Stimulated activated CD4-positive, alpha-beta T cell treated with anti-CD3 and anti-CD28 coated beads, Interleukin-2, amount 100 ng/mL, for 48 hours (primary cell): ENCODE measurements at places on chromosomes 7 and 10.

- no peak for DNase-seq
Measured at GRCh38 chr10:62034096-62034640, 132.7 kb downstream of the ARID5B start.

DNA sequence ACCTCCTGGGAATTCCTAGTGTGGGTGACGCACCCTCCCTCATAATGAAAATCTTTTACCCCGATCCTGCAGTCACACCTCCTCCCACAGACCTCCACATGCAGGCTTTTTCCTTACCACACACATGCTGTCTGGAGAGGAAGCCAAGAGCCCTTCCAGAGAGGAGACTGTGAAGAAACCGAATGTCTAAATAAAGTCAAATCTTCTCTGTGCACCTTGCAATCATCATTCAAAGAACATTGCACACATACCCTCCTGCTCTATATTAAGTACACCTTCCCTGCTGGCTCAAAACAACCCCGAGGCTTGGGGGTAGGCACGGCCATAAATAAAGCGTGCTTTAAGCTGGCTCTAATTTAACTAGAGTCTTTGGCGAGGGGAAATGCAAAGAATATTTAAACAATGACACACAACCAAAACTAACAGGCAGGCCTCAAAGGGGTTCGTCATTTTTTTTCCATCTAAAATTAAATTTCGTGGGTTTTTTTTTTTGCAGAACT, 34.9 kb downstream of the CALML3 start:
- DNase-seq, result no peak

GRCh38 chr7:72078856-72079255, 333.3 kb downstream of the CALN1 start:
- no peak for DNase-seq

GRCh38 chr7:66348531-66348930, 143.4 kb downstream of the TPST1 start:
- no peak for DNase-seq

DNA sequence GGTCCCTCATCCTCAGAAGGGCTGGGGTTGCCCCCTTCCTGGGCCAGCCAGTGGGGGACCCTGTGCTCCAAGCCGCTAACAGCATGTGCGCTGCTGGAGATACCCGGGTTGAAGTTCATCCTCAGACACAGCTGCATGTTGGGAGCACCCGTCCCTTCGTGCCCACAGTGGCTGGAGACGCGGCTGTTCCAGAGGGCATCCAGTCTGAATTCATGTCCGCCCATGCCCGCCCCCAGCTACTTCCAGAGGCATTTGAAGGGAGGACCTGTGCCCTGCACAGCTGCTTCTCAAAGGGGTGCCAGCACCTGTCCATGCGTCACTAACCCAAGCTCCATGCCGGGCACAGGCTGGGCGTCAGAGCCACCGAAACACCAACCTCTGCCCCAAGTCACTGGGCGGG, 68.1 kb upstream of the ADGRA1 start:
- DNase-seq, result no peak
